NCI-H2171 (cell line): ENCODE measurements at places on chromosomes 1 and 21.

- DNase-seq = no peak
These were observed 671.9 kb downstream of the BRINP3 start for GRCh38 chr1:189805735-189806134.

GRCh38 chr1:2178875-2179274, 15.7 kb downstream of the FAAP20 start:
- no peak for DNase-seq

DNA sequence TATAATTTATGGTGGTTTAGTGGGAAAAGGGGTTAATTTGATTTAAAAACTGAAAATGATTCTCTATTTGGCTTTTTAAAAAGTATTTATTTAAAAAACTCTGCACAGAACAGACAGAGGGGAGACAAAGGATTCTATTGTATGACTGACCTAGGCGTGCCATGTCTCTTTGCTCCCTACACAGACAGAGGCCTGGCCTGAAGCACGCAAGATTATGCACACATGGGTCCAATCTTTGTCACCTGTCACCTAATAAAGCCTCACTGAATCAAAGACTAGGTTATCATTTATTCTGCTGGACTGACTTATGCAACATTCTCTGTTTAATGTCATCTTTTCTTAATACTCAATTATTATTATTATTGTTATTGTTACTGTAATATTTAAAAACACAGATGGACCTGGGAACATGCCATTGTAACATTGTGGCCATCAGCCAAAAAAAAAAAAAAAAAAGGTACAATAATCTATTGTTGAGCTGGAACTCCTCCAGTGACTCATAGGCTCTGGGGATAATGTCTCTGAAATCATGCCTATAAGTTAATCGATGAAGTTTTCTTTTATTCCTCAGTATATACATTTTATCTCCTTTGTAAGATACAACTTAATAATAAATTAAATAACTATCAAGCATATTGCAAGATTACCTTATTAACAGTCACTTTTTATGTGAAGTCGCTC, 112.1 kb downstream of the RUNX1 start:
- no peak for DNase-seq

DNA sequence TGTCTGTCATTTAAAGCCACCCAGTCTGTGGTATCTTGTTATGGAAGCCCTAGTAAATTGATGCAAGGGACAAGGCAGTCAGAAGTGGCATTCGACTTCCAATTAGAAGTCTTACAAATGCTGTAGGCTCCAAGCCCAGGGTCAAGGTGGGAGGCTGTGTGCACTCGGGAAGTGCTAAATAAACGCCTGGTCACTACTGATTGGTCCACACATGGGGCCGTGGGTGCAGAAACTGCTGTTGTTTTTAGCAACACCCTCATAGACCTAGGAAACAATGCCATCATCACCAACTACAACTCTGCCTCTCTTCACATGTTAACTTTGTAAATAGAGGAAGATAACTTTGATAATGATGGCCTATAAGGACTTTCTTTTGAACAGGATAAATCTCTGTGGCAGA, 20.2 kb upstream of the ZBTB21 start:
- DNase-seq = no peak

GRCh38 chr1:101310506-101310905, 73.7 kb downstream of the S1PR1 start:
- DNase-seq = no peak

DNA sequence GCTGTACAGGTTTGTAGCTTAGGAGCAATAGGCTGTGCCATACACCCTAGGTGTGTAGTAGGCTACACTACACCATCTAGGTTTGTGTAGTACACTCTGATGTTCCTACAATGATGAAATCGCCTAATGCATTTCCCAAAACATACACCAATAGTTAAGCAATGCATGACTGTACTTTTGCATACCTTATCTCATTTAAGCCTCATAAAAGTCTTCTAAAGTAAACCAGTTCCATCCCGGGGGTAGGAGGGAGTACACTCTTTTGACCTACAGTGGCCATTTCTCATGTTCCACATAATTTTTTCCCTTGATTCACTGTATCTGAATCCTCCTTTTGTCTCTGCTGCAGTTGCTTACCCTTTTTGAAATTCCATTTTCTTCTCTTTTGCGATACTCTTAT, 12.2 kb downstream of the TRMT13 start:
- DNase-seq = no peak

DNA sequence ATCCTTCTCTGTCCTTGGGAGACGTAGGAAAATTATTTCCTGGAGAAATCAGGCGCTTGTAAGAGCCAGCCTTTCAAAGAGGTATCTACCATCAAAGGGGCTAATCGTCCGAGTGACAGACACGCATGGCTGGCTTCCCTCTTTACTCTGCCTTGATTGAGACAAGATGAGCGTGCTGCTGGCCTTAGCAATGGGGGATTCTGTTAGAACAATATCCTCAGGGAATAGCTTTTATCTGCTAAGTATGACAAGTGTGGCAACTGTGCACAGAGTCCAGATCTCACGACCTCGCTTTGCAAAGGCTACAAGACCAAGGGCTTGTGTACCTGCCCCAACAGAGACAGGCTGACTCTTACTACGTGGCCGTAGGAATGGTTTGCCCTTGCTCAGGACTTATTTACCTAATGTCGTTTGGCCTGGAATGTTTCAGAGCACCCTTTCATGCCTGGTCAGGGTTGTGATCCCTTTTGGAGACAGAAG, 417.1 kb downstream of the KIF26B start:
- DNase-seq = no peak

DNA sequence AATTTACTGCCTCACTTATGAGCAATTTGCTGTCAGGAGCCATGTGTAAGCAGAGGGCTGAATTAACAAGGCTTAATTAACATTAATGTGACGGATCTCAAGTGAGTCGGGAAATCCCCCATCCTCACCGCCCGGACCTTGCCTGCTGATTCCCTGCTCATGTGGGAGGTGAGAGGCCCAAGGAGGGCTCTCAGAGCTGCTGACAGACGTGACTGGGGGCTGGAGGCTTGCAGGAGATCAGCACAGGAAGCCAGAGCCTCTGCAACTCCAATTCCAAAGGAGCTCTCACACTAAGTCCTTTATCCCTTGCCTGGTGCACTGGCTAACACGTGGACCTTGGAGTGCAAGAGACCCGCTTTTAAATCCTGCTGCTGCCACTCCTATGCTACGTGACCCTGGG, 19.4 kb downstream of the LRP8 start:
- no peak for DNase-seq

DNA sequence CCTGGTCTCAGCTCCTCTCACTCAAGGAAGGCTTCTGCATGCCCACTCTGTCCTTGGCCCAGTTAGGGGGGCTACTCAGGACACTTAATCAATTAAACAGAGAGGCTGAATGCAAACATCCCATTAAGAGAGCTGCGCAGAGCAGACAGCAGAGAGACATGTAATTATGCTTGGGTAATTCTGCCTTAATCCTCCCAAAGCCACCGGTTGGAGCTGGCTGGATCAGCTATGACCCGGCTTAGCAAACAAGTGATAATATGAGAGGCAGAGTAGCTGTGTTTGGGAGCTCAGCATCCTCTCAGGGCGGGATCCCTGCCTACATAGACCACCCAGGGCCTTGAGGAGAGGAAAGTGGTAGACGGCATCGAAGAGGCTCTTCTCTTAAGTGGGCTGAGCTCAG, 183.2 kb downstream of the GRIK3 start:
- DNase-seq = no peak

DNA sequence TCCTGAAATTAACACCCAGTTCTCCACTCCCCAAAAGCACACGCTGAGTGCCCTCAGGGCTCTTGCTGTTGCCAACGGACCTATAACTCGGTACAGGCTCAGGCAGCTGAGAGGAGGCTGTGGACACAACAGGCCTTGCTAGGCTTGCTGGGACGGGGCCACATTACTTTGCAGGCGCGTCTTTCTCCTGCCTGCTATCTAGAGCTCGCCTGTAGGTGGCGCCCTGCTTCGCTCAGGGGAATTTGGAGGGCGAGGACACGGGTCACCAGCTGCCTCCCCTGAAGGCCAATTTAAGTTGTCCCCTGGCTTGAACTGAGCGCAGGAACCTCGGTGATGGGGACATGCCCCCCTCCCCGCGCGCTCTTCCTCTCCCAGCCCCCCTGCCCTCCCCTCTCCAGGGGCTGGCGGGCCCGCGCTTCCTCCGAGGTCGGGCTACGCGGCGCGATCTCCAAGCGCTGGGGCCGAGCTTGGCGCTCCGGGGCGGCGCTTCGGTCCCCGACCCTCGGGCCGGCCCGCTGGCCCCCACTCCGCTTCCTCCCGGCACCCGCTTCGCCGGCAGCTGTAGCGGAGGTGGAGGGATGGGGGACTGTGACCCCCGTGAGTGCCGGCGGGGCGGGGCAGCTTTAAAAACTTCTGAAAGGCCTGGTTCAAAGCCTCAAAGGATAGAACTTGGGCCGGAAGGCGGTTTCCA, 32.4 kb upstream of the NFIA start:
- DNase-seq = peak; percentile 68

DNA sequence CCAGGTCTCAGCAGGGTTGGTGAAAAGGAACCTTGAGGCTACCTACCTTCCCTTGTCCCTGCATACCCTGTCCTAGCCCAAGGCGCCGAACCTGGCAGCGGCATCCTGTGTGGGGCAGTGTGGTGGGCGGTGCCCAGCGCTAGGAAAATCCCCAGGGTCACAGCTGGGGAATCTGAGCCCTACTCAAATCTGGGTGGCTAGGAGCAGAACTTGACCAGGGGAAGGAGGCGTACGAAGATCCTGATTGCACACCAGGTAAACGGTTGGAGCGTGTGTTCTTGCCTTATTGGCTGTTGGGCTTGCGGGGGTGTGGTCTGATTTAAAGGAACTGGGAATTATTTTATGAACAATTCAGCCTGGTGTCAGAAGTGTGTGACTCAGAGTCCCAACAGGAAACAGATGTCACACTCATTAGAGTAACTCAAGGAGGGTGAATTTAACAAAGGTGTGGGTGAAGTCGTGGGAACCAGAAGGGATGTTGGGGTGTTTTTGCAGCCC, 118.6 kb downstream of the LRIG2 start:
- DNase-seq = peak; percentile 4

DNA sequence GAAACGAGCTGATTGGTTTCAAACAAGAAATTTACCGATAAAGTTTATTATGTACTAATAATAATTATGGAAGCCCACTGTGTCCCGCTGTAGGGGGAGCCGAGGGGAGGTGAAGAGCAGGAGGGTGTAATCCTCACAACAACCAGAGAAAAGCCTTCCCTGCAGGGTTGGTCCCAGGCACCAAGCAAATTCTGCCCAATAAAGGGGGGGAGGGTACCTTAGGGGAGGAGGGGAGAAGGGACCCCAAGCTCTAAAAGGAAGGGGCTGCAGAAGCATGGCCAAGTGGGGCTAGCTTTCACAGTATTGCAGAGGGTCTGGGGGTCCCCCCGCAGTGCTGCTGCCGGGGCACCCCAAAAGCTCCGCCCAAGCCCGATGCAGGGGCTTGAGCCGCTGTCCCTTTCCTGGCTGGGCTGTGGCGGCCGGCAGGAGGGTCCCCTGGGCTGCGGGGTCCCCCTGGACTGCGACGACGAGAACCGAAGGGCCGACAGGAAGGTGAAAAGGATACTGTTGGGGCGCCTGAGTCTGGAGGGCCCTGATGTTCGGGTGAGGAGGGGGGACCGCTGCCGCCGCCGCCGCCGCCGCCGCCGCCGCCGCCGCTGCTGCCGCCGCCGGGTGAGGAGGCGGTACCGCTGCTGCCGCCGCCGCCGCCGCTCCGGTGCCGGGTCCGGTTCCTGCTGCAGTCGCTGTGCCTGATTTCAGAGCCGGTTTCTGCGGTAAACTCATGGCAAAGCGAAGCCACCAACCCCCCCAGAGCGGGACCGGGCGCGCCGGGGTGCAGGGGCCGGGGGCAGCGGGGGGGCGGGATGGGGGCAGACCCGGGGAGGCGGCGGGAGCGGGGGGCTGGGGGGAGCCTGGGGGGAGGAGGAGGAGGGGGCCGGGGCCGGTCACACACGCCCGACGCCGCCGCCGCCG, 771 bp downstream of the EIF4G3 start:
- DNase-seq = peak; percentile 2

GRCh38 chr1:13543451-13544220, 29.8 kb upstream of the LRRC38 start:
- peak; percentile 57 for DNase-seq

- no peak for DNase-seq
These were observed 14.4 kb downstream of the C1orf159 start for GRCh38 chr1:1101503-1101902.

DNA sequence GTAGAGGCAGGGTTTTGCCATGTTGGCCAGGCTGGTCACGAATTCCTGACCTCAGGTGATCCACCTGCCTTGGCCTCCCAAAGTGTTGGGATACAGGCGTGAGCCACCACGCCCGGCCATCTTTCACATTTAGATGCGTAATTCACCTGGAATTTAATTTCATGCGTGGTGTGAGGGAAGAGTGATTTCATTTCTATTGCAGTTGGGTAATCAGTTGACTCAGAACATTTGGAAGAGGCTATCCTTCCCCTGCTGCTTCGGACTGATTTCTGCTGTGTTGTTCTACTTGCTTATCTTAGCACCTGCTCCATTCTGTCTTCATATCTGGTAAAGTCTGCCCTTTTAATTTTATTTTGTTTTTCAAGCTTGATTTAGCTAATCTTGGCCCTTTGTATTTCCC, 19.1 kb downstream of the DIP2A start:
- DNase-seq = no peak

DNA sequence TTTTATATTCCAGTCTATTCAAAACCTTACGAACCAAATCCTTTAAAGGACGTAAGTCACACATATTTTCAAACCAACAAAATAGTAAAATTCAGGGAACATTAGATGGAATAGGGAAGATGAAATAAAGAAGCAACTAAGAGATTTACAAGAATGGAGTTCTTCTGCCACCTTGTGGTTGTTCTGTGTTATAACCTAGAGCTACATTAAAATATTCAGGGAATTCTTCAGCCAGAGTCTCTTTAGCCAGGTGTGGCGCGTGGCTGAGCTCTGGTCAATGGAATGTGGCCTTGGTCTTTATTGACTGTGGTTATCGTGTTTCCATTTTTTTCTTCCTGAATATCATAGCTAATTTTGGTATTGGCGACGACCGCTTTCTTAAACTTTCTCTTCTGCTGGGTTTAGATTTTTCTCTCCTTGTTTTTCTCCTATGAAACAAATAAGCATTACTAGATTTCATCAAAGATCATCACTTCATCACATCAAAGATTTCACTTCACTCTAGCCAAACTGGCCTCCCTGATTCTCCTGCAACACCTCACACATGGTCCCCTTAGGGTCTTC, 221.3 kb downstream of the MRPL39 start:
- peak; percentile 3 for DNase-seq

DNA sequence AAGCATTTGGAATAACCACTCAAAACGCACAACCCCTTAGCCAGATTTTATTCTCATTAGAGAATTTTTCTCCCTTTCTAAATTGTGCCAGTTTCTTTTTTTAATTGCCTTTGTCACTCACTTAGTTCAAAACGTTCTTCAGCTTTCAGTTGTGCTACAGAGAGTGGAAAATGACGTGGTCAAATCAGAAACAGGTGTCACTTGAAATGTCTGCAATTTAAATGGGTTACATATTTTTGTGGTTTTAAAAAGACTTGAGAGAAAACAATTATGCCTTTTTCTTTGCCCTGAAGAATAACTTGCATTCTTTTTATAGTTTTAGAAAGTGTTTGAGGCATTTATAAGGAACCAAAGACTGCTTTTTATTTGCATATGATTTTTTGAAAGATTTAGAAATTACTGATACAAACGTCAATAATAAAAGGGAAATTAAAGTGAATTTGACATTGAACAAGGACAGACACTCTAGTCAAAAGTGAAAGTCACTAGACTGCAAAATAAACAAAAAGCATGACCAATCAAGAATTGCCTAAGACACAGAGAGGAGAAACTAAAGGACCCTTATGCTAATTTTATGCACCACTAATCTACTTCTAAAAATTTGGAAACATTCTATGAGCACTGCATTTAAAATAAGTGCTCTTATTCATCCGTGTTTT, 191.0 kb downstream of the TPR start:
- no peak for DNase-seq
